ENCODE measurements at places on chromosomes 4 and X. TPM values are rescaled to one million over a fixed set of nuclear protein-coding genes. Genes with fewer than 3 reads are reported as not detected.

ODAM gene
- total RNA-seq, result not detected

WNK3 gene
- 2.3 TPM for total RNA-seq

IBSP gene
- total RNA-seq, result not detected

NWD2 gene
- not detected for total RNA-seq

CPE gene
- 1.2 TPM for total RNA-seq

ARMCX6 gene
- total RNA-seq, result 40.6 TPM

CETN2 gene
- 22.0 TPM for total RNA-seq

ZFP42 gene
- total RNA-seq, result not detected

TRIM60 gene
- total RNA-seq, result not detected

- DNase-seq, result no peak
Measured at GRCh38 chr4:139092271-139092670, 76.7 kb downstream of the NOCT start.

DNA sequence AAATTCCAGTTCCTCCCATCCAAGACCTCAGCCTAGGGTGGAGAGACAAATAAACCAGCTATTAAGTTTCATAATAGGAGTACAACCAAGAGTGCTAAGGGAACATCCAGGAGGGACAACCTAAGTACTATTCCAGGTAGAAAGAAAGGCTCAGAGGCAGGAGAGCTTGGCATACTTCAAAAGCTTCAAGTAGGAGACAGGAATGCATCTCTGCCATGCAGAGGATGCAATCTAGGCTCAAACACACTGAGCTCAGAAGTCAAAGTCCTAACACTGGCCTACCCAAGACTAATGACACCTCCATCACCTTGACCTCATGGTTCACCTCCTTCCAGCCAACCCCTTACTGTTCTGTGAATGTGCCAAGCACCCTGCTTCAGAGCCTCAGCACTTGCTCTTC lies 8.1 kb downstream of the WDFY3 start:
- no peak for DNase-seq

- no peak for DNase-seq
Measured at GRCh38 chrX:433771-434170, 47.1 kb upstream of the PPP2R3B start.

DNA sequence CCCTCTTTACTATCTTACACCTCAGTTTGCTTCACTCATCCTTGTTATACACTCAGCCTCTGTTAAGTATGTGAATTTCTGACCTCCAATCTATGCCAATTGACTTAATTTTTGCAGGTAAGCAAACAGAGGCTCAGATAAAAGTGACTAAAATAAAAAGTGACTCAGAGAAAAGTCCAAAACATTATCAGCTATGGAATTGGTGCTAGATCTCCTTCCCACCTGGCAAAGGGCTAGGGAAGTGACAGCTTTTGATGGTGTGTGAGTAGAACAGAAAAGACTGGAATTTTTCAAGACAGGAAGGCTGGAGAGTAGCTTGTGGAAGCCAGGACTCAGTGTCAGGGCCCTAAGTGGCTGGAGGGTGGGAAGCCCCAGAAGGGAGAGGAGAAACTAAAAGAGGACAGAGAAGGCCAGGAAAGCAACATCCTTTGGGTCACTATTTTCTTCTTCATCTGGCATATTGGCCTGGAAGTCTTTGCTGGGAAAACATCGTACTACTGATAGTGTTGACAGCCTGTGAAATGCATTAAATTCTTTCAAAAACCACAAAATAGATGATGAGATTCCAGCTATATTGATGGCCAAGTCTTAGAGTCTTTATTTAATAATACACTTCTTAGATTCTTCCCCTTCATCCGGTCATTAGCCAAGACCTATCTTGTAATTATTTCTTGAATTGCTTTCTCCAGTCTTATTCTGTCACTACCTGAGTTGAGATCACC lies 392.8 kb downstream of the RAPGEF2 start:
- no peak for DNase-seq

DNA sequence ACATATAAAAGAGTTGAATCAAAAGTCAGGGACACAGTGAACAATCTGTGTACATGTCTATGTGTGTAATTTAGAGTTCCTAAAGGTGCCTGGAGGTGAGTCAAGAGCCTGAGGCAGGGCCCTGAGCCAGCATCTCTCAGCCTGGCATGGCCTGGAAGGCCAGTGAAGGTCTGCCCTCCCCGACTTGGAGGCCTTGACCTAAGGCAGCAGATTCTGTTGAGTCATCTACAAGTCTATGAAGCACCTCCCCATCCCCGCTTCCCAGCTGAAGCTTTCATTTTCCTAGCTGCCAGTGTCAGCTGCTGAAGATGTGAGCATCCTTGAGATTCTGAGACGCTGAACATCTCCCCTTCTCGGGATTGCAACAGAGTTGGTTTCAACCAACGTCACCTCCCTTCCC lies 583.9 kb downstream of the BCOR start:
- no peak for DNase-seq

DNA sequence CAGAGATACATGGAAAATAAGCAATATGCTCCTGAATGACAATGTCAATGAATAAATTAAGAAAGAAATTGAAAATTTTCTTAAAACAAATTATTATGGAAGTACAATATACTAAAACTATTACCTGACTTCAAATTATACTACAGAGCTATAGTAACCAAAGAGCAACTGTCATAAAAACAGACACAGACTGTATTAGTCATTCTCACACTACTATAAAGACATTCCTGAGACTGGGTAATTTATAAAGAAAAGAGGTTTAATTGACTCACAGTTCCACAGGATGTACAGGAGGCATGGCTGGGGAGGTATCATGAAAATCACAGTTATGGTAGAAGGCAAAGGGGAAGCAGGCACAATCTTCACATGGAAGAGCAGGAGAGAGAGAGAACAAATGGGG lies 60.0 kb upstream of the CYSLTR1 start:
- DNase-seq, result no peak

DNA sequence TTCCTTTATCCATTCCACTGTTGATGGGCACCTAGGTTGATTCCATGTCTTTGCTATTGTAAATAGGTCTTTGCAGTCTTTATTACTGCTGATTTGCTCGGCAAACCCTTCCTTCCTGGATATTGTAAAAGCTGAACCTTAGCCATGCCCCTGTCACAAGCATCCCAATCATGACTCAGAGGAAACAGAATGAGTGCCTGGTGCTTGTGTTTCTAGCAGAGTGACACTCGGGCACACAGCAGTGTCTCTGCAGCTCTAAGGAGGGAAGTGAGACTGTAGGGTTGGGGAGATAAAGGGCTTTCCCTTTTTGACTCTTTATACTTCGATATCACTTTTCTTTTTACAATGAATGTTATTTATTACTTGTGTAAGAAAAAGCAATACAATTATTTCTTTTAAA lies 83.3 kb downstream of the AKAP4 start:
- no peak for DNase-seq

DNA sequence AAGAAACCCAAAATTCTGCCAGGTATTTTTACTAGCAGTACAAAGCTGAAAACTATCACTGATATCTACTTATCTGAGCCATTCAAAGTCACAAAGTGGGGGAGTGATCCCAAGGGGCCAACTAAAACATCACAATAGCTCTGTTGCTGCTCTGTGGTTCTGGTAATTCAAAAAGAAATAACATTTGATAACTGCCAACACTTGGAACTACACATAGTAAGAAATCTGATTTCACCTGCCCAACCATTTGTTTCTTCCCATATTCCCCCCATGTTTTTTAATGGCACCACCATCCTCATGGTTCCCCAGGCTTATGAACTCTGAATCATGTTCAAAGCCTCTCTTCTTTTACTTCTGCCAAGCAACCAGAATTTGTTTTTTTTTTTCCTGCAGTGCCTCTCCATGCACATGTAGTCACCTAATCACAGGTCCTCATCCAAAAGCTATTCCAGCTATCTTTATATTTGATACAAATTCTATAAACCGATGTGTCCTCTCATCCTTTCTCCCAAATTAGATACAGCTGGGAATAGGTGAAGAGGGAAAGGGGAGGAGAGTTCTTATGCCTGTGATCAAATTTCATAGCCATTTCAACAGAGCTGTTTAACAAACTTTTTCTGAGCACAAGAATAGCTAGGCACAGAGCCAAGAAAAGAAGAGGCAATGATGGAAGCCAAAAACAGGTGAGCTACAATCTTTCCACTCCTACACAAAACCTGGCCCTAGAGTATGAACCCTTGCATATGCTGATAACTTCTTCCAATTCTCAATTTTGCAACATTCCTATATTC lies 7.7 kb downstream of the AMMECR1 start:
- DNase-seq, result no peak

DNA sequence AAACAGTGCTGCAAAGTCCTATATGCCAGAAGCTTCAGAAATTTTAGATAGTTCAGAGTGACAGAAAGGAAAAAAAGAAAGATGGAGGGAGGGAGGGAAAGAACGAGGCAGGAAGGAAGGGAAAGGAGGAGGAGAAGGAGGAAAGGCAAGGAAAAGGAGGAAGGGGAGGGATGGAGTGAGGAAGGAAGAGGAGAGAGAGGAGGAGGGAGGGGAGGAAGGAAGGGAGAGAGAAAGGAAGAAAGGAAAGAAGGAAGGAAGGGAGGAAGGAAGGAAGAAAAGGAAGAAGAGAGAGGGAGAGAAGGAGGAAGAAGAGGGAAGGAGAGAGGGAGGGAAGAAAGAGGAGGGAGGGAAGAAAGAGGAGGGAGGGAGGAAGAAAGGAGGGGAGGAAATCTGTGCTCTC lies 42.4 kb upstream of the FHL1 start:
- DNase-seq, result no peak

DNA sequence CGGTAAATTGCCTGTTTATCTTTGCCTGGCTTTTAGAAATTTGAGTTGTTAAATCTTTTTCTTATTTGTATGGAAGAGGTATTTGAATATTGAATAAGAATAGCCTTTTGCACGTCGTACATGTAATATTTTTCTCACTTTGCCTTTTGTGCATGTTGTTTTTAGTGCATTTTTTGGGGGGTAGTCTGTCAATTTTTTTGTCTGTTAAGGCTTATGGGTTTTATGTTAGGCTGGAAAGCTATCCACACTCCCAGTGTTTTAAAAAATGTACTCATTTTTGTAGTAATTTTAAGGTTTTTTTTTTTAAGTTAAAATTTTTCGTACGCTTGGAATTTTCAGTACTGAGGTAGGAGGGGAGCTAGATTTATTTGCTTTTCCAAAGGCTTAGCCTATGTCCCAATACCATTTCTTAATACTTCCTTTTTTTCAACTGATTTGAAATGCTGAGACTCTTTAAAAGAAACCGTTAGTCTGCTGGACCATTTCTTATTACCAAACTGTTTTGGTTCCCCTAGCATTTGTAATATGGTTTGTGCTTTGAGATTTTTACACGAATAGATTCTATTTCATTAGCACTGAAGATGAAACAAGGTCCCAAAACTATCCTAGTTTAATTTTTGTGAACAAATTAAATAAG lies 1.3 kb downstream of the HERC5 start:
- DNase-seq, result no peak

- DNase-seq, result no peak
Measured at GRCh38 chrX:32871636-32872035, 339.7 kb downstream of the DMD start.

DNA sequence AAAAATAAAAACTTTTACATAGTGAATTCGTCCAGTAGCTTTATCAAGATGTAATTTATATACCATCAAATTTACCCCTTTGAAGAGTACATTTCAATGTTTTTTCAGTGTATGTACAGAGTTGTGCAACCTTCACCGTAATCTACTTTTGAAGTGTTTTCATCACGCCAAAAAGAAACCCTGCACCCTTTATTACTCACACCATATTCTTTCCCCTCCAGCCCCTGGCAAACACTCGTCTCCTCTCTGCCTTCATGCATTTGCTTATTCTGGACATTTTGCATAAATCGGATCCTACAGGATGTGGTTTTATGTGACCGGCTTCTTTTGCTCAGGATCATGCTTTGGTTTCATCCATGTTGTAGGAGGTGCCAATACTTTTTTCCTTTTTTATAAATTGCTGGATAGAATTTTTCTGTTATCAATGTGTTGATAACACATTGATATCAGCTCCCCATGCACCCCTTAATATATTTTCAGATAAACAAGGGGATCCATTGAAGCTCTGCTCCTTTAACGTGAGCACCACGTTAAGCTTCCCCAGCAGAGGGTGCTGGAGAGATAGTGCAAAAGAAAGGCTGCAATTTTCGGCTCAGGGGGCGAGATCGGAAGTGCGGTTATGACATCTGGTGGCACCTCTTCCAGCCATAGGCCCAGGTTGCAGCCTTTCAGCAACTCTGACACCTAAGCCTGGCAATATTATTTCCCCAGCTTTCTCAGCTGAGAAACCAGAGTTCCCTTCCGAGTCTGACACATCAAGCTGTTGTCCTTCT lies 100.1 kb upstream of the VCX3B start:
- no peak for DNase-seq

- DNase-seq, result no peak
Measured at GRCh38 chrX:153719701-153720100, 4.5 kb downstream of the BCAP31 start.

DNA sequence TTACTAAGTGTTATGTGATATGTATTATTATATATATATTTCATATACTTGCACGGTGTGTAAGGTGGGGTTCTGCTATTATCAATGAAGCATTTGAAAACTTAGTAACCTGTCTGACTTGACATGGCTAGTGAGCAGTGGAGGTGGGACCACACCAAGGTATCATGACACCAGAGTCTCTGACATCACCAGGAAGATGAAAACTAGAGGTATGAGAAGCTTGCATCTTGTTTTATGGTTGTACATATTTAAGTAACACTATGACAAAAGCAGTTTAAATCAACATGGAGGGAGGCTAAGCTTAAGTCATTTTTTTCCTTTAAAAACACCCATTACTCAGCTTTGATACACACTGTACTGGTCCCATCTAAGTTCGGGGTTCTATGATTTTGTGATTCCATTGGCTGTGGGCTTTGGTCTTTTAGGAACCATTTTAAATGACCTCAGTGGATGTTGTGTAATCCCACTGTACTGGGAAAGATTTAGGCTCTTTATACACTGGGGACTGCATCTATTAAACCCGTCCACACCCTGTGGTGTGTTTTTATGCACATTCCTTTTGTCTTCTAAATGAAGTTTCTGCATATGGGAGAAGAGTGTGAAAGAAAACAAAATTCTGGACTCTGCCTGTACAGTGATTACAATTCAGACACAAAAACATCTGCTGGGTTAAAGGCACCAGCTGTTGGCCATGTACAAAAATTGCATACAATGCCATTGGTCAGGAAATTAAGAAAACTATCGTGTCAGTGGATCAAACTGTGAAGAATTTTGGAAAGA lies 570.6 kb downstream of the SPRY1 start:
- DNase-seq, result no peak

DNA sequence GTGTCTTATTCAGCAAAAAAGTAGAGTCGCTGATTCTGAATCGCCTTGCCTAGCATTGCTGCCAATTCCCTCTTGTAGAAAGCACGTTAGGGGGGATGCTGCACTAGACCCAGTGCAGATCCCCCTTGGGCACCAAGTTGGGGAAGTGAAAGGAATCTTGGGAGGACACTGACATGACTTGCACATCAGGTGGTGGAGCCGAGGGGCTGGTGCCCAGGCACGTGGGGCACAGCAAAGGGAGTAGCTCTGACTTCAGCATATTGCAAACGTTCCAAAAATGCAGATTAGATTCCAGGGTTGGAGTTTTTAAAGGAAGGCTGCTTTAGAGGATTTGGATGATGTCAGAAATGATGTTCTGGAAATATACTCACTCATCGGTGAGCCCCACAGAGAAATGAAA lies 47.4 kb upstream of the GPM6B start:
- no peak for DNase-seq
